Ovary (tissue), 10 donors: ENCODE measurements at places on chromosomes 2 and 18. TPM values are rescaled to one million over a fixed set of nuclear protein-coding genes. Genes with fewer than 3 reads are reported as not detected.

DNA sequence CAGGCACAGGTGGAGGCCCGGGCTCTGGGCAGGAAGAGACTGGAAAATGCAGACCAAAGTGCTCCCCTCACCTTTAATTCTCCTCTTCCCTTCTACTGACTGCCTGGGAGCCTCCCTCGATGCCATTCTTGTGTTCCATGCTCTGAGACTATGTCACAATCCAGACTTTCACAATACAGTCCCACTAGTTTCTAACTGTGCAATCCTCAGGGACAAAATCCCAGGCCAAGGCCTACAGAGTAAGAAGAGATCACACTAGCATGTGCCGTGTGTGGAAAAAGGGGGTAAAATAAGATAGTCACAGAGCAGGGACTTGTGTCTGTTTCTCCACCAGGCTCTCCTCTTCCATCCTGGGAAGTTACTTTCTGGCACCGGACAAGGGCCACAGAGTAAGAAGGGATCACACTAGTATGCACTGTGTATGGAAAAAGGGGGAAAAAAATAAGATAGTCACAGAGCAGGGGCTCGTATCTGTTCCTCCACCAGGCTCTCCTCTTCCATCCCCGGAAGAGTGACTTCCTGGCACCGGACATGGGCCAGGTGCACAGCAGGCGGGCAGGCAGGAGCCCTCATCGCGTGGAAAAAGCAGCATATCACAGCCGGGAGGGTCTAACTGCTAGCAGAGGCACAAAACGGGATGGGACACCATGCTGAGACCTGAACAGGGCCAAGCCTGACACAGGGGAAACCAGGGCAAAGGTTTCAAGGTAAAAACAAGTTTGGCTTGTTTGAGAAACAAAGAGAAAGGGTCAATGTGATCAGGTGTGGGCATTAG lies 9.6 kb downstream of the CYB5A start:
- no peak for DNase-seq

GAD1 gene
- not detected for total RNA-seq

DNA sequence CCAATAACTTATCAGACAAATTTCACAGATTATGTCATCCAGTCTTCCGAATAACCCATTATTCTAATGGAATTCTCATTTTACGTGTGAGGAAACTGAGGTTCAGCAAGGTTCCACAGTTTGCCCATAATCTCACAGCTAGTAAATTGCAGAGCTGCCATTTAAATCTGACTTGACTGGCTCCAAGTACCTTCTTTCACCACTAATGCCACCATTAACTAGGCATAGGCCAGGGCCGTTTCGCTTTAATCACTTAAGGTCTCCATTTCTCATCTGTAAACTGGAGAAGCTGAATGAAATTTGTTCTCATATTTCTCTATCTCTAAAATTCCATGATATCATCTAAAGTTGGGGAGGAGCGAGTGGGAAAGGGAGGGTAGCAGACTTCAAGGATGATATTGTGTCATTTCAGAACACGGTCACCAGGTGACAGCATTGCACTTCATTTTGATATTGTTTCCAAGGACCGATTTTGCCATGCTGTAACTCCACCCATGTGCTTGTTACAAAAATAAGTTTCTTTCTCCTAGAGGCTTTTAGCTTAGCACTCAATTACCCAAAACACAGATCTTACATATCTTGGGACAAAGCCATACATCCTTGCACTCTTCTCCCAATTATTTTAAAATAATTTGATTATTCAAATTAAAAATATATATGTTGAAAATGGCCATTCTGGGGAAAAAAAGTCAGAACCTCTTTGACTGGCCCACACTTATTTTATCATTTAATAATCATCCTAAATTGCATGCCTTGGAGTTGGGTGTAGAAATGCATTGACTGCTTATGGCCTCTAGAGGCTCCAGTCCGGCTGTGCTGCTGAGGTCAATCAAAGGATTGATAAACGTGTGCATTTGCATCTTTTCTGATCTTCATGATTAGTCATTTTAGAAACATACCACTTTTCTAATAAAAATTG lies 123.8 kb downstream of the AKAIN1 start:
- DNase-seq: no peak

DNA sequence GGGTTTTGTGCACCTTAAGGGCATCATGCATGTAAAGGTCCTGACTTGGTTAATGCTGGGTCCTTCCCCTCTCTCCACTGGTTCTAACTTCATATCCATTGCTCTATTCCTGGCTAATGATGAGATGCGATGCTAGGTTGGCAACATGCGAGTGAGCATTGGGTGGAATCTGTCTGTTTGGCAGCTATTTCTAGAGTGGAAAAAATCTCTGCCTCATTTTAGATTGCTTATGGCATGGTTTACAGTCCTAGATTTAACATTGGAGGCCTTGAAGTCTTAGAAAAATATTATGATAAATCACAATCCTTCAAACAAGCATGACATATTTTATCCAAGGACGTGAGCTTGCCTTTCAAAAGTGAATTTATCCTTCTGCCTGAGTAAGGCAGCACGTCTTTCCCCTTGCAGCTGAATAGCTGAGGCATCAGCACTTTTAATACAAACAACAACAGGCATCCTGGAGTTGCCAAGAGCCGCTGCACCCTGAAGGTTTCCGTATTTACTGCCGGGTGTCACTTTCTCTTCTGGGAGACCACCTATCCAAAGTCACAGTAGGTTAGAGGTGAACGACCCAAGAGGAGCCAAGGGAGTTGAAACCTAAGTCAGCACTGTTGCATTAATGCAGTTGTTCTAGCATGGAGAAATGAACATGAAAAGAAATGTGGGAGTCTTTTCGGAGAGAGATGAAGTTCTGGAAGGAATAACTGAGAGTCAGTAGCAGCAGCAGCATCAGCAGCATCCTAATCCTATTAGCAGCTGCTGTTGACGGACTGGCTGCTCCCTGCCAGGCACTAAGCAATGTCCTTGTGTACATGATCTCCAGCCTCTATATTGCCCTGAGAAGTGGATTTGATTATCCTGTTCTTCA lies 78.4 kb downstream of the MAPK4 start:
- DNase-seq: no peak

MAPK4 gene
- 6.5 TPM for total RNA-seq

- DNase-seq: no peak
Measured at GRCh38 chr2:8884812-8885211, 47.4 kb upstream of the KIDINS220 start.

GRCh38 chr2:69291004-69291650 lies 95.9 kb downstream of the GFPT1 start:
- DNase-seq: no peak

TEX44 gene
- not detected for total RNA-seq

IL1F10 gene
- not detected for total RNA-seq

DNA sequence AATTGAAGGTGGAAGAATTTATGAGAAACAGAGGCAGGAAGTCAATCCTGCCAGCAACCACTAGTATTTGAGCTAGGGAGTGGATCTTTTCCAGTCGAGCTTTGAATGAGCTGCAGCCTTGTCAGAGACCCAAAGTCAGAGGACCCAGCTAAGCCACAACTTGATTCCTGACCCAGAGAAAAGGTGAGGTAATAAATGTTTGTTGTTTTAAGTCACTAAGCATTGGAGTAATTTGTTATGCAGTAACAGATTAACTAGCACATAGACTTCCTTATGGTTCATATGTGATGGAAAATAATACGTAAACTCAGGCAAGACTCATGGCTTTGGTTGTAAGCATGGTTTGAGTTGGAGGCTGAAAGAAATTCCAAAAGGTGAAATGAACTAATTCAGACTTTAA lies 21.6 kb downstream of the EFEMP1 start:
- no peak for DNase-seq

- DNase-seq: peak; percentile 30
Measured at GRCh38 chr2:233386382-233387041, 32.2 kb downstream of the DGKD start.

DNA sequence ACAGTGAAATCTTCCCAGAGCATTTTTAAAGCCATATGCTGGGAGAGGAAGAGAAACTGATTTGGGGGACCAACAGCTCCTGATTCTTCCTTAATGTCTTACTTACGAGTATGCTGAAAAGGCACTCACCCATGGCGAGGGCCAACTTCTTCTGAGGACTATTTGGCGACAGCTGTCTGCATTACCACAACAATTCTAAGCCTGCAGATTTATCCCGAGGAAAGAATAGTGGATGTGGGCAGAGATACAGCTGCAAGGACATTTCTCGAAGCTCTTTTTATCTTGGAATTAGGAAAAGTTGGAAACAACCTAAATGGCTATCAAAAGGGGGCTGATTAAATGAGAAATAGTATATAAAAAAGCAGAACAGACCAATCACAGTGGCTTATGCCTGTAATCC lies 40.3 kb upstream of the FHL2 start:
- no peak for DNase-seq

DNA sequence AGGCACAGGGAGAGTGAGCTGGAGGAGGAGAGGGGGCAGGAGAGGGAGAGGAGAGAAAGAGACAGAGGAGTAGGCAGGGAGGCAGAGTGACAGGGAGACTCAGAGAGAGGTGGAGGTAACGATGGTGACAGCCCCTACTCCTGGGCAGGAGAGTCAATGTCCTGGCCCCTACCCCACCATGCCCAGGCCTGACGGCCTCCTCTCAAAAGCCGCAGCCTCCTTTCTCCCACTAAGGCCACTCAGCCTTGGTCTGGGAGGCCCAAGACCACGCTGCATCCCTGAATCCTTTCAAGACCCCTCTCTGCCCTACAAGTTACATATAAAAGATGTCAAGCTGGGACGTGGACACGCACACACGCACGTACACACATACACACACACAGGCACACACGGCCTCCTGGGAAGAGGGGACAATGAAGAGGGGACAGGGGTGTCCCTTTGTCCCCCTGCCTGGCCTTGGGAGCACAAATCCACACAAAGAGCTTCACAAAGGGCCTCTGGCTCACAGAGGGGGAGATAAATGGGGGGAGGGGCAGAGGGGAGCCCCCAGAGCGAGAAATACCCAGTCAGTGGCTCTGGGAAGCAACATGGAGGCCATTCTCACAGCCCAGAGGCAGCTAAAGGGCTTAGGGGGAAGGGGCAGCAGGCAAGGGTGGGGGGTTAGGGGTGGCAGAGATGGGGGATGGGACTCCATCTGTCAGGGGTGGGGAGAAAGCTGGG lies 19.5 kb upstream of the TNS1 start:
- DNase-seq: peak; percentile 3

DNA sequence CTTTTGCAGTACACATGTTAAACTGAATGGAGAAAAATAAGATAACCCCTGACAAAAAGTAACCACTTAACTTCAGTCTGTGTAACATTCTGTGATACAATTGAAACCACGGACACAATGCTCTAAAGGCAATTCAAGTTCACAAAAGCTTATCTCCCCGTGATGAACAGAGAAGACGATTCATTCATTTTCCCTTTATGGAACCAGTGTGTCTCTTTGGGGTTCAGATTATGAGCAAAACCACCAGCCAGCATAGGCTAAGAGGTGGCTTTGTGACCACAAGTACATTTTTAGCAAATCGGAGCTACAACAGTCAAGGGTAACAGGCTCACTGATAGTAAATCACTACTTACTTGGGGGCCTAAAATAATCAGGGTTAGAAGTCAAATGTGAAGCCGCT lies 120.6 kb upstream of the SMAD7 start:
- no peak for DNase-seq

ZNF513 gene
- total RNA-seq: 10.9 TPM

DNA sequence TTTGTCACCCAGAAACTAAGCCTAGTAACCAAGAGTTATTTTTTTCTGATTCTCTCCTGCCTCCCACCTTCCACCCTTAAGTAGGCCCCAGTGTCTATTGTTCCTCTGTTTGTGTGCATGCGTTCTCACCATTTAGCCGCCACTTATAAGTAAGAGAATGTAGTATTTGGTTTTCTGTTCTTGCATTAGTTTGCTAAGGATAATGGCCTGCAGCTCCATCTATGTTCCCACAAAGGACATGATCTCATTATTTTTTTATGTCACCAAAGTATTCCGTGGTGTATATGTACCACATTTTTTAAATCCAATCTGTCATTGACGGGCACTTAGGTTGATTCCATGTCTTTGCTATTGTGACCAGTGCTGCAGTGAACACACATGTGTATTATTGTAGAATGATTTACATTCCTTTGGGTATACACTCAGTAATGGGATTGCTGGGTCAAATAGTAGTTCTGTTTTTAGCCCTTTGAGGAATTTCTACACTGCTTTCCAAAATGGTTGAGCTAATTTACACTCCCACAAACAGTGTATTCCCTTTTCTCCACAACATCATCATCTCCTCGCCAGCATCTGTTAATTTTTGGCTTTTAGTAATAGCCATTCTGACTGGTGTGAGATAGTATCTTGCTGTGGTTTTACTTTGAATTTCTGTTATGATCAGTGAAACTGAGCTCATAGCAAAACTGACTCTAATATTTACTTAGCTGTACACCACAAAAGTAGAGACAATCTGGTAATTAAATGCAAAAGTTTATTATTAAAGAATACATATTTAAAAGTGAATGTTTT lies 660.1 kb upstream of the SLC8A1 start:
- DNase-seq: no peak

GRCh38 chr2:227415538-227416424 lies 28.0 kb upstream of the SCYGR1 start:
- no peak for DNase-seq

PLCD4 gene
- total RNA-seq: 1.5 TPM

DUSP2 gene
- total RNA-seq: 18.0 TPM

GRCh38 chr2:205646680-205647079 lies 35.6 kb upstream of the NRP2 start:
- DNase-seq: no peak

DNA sequence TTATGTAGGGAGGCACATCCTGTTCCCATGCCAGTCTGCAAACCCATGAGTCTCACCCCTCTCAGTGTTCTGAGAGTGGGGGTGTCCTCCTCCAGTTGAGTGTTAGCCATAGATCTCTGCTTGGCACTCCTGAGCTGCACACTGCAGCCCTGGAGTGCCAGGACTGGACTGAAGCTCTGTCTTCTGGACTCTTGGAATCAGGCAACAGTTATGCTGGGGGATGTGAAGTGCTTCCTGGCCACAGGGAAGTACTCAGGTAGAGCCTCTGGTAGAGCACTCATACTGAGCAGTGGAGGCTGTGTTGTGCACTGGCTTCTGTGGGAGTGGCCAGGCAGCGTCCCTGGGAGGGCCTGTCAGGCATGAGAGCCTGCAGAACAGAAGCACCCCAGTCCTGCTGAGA lies 43.0 kb downstream of the SERPINB7 start:
- DNase-seq: no peak

BOK gene
- 19.2 TPM for total RNA-seq

GRCh38 chr2:72182547-72182946 lies 34.9 kb upstream of the CYP26B1 start:
- no peak for DNase-seq
